Vein endothelial cell (primary cell): ENCODE measurements at places on chromosomes 2 and 18. TPM values are rescaled to one million over a fixed set of nuclear protein-coding genes. Genes with fewer than 3 reads are reported as not detected.

The POTEJ gene
- total RNA-seq: 0.19 and 0.65 TPM in 2 replicates

The RHOB gene
- 994 and 1,091 TPM in 2 replicates for total RNA-seq

The FEV gene
- not detected in 2 replicates for total RNA-seq

The KIF5C gene
- total RNA-seq: 0.29 and 0.33 TPM in 2 replicates

The DNAJC5G gene
- 0.19 and 0.98 TPM in 2 replicates for total RNA-seq

The POTEC gene
- not detected in 2 replicates for total RNA-seq

The CCL20 gene
- total RNA-seq: 0.98 and 1.4 TPM in 2 replicates

The FER1L5 gene
- not detected in 2 replicates for total RNA-seq

The ING5 gene
- 13.7 and 19.3 TPM in 2 replicates for total RNA-seq

The STK16 gene
- total RNA-seq: 21.9 and 31.5 TPM in 2 replicates

The MGAT4A gene
- total RNA-seq: 65.3 and 100 TPM in 2 replicates

The FOXI3 gene
- not detected in 2 replicates for total RNA-seq

The SGO2 gene
- 6.2 and 10.7 TPM in 2 replicates for total RNA-seq

The METTL4 gene
- total RNA-seq: 8.5 and 12.7 TPM in 2 replicates

The SIX3 gene
- not detected in 2 replicates for total RNA-seq
